ENCODE measurements at places on chromosomes 12 and 14.

GRCh38 chr12:58967561-58967960, 47.3 kb upstream of the LRIG3 start:
- DNase-seq: no peak

DNA sequence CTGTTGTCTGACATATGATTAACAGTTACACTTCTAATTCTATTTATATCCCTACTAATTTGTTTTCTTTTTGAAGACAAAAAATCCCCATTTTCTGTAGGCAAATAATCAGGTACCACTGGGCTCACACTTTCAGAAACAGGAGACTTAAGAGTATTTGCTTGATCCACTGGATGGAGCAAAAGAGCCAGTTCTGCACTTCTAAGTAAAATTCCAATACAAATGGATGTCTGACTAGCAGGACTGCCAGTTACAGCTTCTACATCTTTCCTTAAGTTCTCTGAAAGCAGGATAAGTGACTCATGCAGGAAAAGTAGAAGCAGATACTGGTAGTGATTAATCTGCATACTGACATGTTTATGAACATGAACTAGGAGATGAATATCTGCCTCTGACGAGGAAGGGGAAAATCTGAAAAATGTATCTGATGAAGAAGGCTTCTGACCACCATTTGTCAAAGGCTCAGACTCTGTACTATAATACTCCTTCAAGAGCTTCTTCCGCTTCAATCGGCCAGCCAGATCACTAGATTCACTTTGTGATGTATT, 73.8 kb upstream of the ANKS1B start:
- DNase-seq: no peak

GRCh38 chr14:43105305-43105704, 1401.8 kb downstream of the FSCB start:
- DNase-seq: no peak

GRCh38 chr12:18653465-18653864, 84.3 kb downstream of the PLCZ1 start:
- DNase-seq: no peak

- DNase-seq: no peak
These were observed 41.5 kb upstream of the NR2C1 start for GRCh38 chr12:95114766-95115405.

- DNase-seq: no peak
These were observed 41.3 kb downstream of the BAZ1A start for GRCh38 chr14:34833549-34834523.

DNA sequence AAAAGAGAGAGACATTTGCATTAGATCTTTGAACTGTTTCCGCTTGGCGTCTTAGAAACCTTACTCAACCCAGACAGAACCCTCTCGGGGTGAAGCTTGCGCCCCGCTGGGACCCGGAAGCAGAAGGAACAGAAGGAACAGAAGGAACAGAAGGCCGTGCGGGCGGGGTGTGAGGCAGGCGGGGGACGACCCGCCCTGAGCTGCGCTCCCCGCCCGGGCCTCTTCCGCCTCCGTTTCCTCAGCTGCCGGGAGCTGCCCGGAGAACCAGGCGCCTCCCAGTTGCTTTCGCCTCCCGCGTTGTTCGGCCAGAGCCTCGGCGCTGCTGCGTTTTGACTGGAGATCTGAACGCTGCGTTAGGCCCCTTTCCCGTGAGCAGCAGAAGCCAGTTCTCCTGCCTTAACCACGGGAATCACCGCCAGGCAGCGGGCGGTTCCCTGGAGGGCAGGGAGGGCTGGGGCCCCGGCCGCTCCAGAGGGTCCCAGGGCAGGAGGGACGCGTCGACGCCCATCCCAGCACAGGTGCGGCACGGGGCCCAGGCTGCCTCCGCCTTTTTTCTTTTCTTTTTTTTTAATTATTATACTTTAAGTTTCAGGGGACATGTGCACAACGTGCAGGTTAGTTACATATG, 19.3 kb upstream of the MMP17 start:
- no peak for DNase-seq

DNA sequence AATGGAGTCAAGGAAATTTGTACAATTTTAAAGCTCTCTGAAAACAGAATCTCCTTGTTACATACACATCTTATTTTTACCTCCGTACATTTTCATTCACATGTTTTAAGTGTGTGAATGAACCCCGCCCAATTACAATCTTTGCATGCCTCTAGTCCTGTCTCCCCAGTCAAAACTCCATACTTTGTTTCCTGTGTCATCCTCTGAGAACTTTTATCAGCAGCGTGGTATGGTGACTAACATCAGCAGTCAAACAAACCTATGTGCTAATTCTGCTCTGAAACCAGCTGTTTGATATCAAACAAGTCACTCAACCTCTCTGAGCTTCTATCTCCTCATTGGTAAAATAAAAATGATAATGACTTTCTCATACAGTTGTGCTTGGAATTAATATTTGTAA, 15.8 kb upstream of the ERGIC2 start:
- no peak for DNase-seq

DNA sequence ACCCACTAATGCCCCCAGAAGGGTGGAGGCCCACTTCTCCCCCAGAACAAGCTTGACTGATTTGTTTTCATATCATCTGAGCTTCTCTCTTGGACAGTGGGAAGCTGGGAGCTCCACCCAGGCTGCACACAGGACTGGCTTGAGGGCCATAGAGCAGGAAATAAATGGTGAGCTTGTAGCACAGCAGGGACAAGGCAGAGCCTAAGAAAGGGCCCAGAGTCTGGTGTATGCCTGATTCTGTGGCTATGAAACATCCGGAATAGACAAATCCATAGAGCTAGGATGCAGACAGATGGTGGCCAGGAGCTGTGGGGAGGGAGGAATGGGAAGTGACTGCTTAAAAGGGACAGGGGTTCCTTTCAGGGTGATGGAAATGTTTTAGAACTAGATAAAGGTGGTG, 79.0 kb downstream of the ARL6IP4 start:
- DNase-seq: no peak

- no peak for DNase-seq
These were observed 28.8 kb downstream of the GDF11 start for GRCh38 chr12:55771736-55772135.

DNA sequence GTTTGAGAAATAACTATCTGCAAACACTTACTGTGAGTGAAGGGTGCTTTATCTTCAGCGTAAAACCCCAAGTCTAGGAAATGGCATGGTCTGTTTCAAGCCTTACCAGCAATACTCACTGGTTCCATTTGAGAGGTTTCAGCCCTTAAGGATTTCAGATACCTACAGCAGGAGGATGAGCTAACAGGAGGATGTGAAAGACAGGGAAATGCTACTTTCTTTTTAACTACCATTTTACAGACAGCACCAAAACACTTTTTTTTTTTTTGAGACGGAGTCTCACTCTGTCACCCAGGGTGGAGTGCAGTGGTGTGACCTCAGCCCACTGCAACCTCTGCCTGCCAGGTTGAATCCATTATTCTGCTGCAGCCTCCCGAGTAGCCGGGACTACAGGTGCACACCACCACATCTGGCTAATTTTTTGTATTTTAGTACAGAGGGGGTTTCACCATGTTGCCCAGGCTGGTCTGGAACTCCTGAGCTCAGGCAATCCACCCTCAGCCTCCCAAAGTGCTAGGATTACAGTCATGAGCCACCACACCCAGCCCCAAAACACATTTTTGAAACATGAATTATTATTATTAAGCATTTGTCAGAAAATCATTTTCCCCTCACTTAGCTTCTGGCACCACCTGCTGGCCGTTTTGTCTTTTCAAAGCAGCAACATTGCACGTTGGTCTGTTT, 4.6 kb downstream of the MTRFR start:
- peak; percentile 66 for DNase-seq

DNA sequence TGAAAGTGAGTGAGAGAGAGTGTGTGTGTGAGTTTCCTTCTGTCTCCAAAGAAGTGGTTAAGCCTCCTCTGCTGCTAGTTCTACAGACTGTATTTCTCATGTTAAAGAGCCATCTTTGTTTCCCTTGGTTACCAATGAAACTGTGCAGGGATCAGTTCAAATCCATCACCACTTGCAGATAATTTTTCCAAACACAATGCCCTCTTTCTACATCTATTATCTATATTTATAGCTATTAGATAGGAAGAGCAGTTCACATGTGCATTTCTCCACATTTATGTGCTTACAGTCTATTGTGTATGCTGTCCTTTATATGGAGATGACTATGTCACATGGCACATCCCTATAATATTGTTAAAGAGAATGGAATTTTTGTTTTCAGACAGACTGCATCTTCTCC, 2.2 kb upstream of the DAAM1 start:
- no peak for DNase-seq

DNA sequence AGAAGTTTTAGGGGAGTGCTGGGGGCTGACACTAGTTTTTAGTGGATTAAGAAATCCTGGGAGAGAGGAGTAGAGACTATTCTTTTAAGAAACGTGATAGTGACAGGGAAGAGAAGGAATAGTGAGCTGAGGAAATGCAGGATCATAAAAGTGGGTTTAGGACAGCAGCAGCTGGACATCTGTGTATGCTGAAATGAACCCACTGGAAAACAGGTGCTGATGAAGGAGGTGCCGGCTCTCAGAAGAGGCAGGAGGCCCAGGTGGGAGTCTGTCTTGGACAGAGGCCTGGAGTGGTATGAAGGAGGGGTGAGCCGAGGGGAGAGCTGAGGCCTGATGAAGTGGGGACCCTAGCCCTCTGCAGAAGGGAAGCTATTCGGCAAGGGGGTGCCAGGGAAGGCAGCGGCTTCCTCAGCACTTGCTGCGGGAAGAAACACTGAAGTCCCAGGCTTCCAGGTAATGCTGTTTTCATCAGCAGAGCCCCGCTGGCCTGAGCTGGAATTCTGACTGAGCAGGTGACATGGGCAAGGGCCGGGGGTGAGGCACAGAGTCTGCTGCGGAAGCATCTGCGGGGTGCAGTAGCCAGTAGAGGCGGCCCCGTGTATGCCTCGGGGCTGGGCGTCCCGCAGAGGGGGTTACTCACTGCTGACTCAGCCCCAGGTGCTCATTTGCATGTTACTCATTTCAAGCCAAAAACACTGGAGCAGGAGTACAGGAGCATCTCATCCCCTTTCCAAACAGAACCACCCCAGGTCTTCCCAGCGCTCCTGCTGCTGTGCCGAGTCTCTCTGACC, 89.7 kb downstream of the TMCC3 start:
- no peak for DNase-seq

- no peak for DNase-seq
These were observed 119.8 kb upstream of the SFSWAP start for GRCh38 chr12:131591136-131591535.

- DNase-seq: no peak
These were observed 6.7 kb downstream of the HSD17B6 start for GRCh38 chr12:56769868-56770267.

GRCh38 chr14:35747379-35747778, 61.7 kb downstream of the RALGAPA1 start:
- no peak for DNase-seq

GRCh38 chr12:53492188-53492587, 7.1 kb downstream of the MAP3K12 start:
- no peak for DNase-seq

DNA sequence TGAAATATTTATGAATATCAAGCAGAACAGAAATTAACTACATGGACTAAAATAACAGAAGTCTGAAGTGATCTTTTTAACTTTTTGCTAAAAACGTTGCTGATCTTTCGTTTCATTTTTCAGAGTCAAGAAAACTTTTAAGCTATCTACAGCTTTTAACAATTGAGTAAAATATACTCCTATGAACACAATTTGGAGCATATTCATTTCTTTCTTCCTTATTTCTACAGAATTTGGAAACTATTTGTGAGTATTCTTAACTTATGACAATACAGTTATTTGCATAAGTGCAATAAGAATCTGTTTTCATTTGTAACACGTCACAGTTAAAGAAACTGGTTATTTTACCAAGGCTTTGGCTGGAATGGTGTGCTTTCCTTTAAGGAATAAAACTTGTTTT, 21.0 kb upstream of the B4GALNT1 start:
- no peak for DNase-seq

GRCh38 chr12:1171657-1172408, 180.8 kb downstream of the ERC1 start:
- DNase-seq: no peak

- no peak for DNase-seq
These were observed 48.2 kb upstream of the DAAM1 start for GRCh38 chr14:59140106-59140843.

GRCh38 chr14:93747102-93747501, 41.2 kb downstream of the PRIMA1 start:
- no peak for DNase-seq

- DNase-seq: no peak
These were observed 515 bp upstream of the ABCC9 start for GRCh38 chr12:21941506-21942376.

DNA sequence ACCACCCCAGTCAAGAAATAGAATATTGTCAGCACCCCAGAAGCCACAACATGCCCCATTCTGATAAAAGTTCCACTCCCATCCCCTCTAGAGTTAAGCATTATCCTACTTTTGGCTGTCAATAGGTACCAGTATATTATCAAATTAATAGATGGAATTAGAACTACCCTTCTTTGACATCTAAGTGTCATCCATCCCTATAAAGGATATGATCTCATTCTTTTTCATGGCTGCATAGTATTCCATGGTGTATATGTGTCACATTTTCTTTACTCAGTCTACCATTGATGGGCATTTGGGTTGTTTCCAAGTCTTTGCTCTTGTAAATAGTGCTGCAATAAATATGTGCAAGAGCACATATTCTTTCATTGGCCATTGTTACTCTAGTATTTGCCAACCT, 246.2 kb downstream of the SEC23A start:
- DNase-seq: no peak

DNA sequence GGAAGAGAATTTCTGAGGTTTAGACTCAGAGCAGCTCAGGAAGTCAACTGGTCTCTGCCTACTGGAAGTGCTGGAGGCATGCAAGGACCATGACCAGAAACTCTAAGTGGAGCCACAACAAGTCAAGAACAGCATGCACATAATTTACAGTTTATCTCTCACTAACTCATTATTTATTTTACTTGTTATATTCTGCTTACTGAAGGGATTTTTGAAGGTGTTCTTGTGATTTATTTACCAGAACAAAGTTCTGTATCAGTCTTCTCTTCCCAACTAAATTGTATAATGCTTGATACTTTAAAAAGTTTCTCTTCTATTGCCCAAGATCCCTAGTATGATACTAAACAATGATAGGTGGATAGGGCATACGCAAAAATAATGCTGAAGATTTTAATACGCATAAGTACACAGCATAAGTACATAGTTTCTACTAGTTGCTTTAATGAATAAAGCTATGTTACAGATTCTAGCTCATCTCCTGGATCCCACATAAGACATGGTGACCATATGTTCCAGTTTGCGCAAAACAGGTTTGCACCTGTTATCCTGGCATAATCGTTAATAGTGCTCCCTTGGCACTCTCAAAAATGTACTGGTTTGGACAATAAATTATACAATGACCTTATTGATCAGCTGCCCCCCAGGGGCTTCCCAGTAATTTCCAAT, 11.6 kb upstream of the SPTB start:
- no peak for DNase-seq

DNA sequence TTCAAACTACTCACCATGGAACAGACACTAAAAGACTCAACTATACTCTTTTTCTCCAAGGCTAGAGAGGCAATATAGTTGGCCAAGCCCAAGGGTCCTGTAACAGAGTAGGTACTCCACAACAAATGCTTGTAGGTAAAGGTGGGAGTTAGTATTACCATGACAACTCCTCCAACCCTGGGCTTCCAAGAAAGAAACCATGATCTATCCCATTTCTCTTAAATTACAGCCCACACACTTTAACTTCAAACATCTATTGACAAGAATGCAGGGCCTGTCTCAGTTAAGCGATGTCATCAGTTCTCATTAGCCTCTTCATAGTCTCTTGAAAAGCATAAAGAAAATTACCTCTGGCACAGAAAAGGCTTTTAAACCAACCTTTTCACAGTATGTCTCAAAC, 25.0 kb downstream of the ERH start:
- DNase-seq: no peak

GRCh38 chr14:94292872-94293577, at the start of gene SERPINA10:
Gene SERPINA10, minus strand, starts transcription at chr14:94293268. Its CDS starts 2,675 bp downstream, at chr14:94290593.
- DNase-seq: no peak

Data from stimulated activated CD8-positive, alpha-beta memory T cell treated with anti-CD3 and anti-CD28 coated beads, Interleukin-7, amount 100 ng/mL, for 1 hour (primary cell).